Cerebellar nuclear complex (tissue), 1 donor: ENCODE measurements at places on chromosomes 6 and 20.

GRCh38 chr6:138017166-138017757, 90.0 kb downstream of the PERP start:
- no peak for DNase-seq

DNA sequence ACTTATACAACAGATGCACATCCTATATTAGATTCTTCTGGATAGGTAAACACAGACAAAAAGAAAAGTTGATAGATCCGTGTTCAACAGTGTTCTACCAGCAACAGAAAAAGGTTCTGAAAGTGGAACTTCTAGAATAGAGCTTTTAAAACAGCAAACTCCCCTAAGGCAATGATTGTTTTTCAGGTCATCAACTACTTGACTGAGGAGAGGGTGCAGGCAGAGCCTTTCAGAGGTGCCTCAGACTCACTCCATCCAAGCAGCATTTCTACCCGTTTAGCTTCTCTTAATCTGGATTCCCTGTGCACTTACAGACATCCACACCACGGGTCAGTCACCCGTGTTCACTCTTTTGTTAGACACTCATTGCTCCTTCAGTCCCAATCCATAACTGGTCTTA, 28.9 kb downstream of the FYN start:
- no peak for DNase-seq

DNA sequence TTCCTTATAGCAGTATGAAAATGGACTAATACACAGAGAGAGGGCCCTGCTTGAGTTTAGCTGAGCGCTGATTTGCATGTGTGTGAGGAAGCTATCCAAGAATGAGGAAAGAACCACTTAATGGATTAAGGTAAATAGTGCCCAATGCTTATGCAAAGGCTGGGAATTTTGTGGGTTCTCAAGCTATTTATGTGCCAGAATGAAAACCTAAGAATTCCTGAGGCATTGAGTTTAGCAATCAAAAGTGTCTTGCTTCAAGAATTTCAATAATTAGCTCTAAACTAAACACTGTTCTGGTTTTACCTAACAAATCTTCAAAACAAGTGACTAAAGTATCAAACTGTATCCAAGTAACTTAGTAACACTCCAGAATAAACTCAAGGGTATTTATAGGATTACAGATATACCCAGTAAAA, 7.0 kb upstream of the OR14J1 start:
- DNase-seq: no peak

DNA sequence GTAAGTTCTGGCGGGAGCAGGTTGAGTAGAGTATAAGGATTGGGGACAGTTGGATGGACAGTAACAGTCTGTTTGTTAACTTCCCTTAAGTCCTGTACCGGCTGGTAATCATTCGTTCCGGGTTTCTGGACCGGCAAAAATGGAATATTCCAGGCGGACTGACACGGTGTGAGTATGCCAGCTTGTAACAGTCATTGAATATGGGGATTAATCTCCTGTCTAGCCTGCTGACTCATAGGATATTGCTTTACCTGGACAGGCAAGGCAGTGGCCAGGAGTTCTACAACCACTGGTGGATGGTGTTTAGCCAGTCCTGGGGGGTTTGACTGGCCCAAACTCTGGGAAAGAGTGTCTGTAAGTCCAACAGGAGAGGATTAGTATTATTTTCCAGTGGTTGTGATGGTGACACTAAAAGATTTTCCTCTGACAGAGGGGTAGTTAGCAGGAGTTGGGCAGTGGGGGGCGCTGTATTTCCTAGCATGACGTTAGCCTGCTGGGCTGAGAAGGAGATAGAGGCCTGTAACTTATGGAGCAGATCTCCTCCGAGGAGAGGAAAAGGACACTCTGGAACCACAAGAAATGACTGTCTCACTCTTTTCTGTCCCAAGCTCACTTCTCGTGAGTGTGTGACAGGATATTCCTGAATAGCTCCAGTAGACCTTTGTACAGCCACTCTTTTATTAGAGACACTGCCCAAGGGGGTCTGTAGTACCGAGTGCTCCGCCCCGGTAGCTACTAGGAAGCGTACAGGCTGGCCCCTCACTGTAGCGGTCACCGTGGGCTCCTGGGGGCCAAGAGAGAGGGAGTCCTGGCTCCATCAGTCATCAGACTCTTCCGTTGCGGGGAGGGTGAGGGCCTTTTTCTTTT, 152.2 kb downstream of the TRIM27 start:
- no peak for DNase-seq

GRCh38 chr6:23277521-23278179, 708.3 kb downstream of the HDGFL1 start:
- DNase-seq: no peak

DNA sequence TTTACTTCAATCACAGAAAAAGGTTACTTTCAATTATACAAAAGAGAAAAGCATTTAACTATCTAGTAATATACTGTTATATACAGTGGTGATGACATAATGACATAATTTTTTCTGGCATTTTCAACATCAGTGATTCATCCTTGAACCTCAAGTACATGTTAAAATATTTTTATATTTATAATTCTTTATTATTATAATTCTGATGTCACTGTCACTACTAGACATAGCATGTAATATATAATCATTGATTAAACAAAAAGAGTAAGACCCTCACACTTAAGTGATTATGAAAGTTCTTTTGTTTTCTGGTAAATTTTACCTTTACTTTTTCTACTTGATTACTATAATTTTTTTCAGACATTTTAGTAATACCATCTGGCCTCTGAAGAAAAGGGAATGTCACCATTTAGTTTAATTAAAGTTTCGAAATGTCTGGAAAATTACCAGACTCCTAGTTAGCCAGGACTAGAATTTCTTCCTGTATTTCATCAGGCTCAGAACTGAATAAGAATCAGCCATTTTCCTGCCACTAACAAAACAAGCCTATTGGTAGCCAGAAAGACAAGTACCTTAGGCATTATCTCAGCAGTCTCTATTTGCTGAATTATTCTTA, 71.5 kb downstream of the FILIP1 start:
- no peak for DNase-seq

DNA sequence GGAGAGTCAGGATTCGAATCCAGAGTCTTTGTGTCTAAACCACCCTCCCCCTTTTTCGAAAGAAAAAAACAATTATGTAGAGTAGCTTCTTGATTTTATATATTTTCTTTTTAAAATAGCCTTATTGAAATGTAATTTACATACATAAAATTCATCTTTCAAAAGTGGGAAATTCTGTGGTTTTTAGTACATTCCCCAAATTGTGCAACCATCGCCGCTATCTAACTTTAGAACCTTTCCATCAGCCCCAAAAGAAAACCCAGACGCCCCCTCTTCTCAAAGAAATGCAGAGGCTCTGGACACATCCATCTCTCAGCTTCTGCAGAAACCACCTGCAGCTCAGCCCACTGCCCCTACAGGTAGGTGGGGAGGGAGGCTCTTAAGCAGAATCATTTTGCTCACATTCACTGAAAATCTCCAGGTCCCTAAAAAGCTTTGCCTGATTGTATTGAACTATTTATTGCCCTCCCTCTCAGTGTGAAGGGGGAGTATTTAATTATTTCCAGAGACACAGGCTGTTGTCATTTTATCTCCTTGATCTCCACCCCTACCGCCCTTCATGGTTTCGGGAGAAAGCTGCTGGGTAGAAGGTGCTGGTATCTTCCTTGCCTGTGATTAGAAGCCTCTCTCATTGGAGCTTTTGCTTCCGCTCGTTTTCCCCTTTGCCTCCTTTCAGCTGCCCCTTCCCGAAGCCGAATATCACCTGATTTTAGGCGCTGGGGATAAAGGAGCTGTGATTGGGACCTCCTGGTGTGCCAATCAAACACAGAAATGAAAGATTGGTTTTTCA, 68.7 kb upstream of the KCNG1 start:
- DNase-seq: no peak

- DNase-seq: no peak
Observed at GRCh38 chr20:7776148-7776547, 164.1 kb downstream of the HAO1 start.
